Psoas muscle (tissue), 8 donors: ENCODE measurements at places on chromosomes 2 and 18. TPM values are rescaled to one million over a fixed set of nuclear protein-coding genes. Genes with fewer than 3 reads are reported as not detected.

GRCh38 chr2:157443795-157444640 lies at the start of gene CYTIP:
Gene CYTIP, minus strand, starts transcription at chr2:157444089. Its CDS starts 69 bp downstream, at chr2:157444020.
- DNase-seq: no peak

GRCh38 chr2:29053670-29054400 lies 20.5 kb downstream of the PCARE start:
- no peak for DNase-seq

The GTF2A1L gene
- 0.07 TPM for polyA plus RNA-seq

The ERFE gene
- 15.4 TPM for polyA plus RNA-seq

DNA sequence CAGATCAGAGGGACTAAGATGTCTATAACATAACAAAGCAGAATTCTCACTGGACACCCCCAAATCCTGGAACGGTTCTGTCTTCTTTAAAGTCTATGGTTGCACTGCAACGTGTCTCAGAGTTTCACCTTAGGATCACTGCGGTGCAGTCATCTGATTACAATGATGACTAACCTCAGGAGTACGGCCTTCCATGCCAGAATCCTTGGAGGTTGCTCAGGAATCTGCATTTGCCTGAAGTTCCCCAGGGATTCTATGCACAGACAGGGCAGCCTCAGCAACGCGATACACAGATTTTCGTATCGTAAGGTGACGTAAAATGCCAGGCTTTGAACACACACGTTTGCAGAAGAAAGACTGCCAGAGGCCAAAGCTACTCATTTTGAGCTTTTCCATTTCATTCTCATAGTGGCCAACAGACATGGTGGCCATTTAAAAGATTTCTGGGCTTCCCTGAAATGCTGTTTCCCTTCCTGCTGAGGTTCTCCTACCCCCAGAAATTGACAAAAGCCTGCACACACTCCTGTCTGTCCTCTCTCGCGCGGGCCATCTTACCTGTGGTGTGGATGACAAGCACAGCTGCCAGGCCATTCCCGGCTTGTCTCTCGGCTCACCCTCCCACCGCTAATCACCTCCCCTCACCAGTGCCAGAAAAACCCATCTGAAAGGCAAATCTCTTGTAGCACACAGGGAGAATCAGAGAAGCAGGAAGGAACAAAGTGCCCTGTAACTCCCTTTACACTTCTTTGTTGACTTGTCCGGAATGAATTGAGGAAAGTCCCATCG lies 148.8 kb downstream of the ACKR3 start:
- no peak for DNase-seq

The LCT gene
- not detected for polyA plus RNA-seq

GRCh38 chr2:232537079-232537478 lies 2.4 kb upstream of the CHRNG start:
- DNase-seq: no peak

The CYS1 gene
- 0.10 TPM for polyA plus RNA-seq

DNA sequence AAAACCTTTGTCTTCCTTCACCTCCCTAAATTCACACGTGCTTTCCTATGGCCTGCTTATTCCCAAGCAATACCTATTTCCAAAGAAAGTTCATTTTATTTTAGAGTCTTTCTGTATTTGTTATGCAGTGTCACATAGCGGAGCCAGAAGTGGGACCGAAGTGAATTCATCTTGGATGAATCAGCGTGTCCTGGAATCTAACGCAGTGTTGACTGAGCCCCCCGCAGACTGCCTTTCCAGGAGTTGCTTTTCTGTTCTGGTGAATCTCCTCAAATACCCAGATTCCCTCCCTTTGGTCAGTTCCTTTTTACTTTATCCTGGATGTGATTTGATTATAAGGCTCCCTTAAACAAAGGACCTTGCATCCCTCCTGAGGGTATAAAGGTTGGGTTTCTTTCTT lies 10.8 kb downstream of the ALPP start:
- DNase-seq: no peak

The CNTNAP5 gene
- polyA plus RNA-seq: not detected

The FBXO41 gene
- polyA plus RNA-seq: 0.07 TPM

The CIB4 gene
- not detected for polyA plus RNA-seq

The NEU2 gene
- not detected for polyA plus RNA-seq

- DNase-seq: no peak
These were observed 19.4 kb downstream of the TTC27 start for GRCh38 chr2:32647180-32647651.

DNA sequence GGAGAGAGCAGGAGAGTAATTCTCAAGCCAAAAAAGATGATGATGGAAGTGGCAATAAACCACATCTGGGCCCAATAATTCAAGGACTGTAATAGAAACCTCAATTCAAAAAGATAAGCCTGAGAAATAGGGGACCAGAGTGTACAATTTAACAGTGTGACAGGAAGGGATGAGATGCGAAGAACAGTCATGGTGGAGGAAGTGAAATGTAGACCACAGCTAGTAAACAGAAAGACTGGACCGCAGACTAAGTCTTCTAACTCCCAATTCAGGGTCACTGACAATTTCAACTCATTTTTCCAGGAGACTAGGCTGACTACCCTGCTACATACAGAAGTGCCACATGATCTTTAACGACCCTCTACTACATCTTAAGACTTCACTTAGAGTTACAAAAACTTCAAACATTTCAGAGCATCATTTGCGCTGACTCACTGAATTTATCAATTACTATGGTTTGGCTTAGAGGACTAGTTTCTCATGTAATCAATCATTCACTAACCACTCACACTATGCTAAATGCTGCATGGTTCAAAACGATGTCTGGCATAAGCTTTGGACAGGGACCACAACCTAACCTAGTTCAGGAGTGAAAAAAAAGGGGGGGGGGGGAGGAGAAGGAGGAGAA lies 9.0 kb downstream of the CUL3 start:
- DNase-seq: no peak

- DNase-seq: no peak
These were observed 805 bp upstream of the TNFRSF11A start for GRCh38 chr18:62324181-62324828.

DNA sequence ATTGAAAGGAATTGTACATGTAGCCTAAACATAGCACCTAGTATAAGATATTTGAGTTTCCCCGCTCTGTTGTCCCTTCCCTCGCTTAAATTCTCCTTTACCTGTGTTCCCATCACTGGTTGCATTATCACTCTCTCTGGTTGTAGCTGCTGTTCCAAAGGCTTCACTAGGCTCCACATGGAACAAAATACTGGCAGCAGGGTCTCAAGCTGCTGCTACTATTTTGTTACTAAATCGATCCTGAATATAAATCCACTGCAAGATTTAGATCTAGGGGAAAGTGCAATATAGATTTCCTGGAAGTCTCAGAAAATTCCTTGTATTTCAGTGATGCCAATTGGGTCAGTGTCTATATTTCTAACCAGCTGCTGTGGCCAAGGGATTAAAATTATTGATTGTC lies 443.5 kb downstream of the SATB2 start:
- DNase-seq: no peak
